ENCODE measurements at places on chromosomes 4 and X.

DNA sequence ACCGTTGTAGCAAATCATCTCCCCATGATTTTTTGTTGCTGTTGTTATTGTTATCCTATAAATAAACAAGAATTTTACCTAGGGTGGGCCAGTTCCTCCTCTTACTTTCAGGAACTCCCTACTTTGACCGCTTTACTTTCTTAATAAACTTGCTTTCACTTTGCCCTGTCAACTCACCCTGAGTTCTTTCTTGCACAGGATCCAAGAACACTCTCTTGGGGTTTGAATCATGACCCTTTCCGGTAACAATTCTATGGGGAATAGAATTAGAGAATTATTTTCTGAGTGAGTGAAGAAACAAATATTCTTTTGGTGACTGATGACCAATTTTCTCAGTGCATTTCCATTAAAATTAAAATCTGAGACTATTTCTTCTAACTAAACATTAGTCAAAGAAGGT is 584.0 kb upstream of the TENM3 start:
- no peak for DNase-seq

DNA sequence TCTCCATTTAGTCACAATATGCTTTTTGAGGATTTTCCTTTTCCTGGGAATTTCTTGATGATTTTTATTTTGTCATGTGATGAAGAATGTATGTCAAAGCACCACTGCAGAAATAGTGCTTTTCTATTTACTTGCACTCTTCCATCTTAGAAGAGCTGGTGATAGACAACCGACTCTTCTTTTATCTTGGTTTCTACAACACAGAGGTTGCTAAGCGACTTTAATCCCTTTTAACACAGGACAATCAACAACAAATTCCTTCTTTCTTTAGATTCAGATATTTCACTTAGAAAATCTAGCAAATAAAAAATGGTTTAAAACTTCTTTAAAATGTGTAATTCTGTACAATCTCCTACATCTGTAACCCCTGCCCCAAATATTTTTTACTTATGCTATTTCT is 34.6 kb downstream of the TET2 start:
- DNase-seq = no peak

GRCh38 chr4:102535398-102536082 is 34.4 kb downstream of the NFKB1 start:
- DNase-seq = no peak

DNA sequence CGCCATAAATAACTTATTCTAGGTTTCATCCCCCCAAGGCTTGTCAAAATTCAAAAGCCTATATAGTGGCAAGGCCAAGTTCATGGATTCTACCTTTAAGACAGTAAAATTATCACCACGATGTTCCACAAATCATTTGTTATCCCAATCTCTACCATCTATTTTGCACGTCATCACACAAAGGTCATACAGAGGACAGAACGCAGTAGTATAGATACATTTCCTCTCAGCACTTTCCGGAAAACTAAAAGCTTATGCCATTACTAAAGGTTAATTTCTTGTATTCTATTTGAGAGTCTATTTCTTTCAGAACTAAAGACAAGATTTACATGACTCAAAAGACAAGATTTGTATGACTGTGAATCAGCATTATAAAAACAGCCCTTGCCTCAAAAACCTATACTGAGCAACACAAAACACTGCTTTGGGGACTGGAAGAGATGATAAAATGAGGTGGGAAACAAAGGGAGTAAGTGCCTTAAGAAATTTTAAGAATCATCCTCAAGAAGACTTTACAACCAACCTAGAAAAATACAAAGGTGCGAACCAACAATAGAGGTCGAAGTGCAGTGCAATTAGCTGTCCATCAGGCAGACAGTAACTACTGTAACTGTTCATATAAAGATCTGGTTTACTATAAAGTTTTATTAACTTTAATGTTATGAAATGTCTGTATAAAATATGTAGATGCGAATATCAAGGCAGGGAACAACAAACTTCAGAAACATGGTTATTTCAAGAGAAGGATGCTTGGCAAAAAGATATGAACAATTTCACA is 7.6 kb downstream of the UBE2D3 start:
- no peak for DNase-seq

- no peak for DNase-seq
Measured at GRCh38 chrX:133555782-133556458, 140.6 kb upstream of the GPC4 start.

DNA sequence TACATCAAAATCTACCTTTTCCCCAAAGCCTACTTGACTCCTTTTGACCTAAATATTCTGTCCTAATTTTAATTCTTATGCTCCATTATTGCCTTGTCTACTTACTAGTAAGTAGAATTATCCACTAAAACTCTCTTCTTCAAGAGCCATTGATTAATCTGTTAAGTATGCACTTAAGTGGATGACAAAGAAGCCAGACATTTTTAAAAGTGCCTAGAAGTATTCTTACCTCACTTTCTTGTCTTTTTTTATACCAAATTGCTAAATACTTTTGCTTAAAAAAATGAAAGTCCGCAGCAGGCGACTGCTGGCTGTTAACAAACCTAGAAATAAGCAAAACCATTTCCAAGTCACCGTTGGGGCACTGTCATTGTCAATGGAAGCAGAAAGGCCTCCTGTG is 20.1 kb upstream of the FRMPD4 start:
- no peak for DNase-seq

GRCh38 chr4:176838601-176839433 is 46.1 kb upstream of the VEGFC start:
- no peak for DNase-seq

DNA sequence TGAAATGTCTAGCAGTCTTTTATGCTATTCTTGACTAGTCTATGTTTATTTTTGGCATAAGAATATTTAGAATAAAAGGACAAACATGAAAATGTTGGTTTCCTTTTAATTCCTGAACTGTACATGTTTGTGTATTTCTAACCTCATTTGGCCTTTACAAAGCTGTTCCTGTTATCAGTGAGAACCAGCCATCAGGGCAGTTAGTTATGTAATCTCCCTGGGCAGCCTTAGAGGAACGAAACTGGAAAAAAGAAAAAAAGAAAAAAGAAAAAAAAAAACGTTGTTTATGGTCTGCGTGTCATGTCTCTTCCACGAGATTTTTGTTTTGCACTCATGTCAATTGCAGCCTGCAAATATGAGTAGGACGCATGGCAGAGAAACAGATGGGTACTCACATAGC is 193.7 kb downstream of the MAGEB5 start:
- DNase-seq = no peak
